ENCODE measurements at places on chromosomes 3 and 15.

GRCh38 chr15:86916671-86917360, 837.1 kb downstream of the AGBL1 start:
- H3K4me1 ChIP-seq, result peaks cover 2% of the 10 kb centered on the region
- no peak overlapping the region for H3K4me3 ChIP-seq
- no peaks in the 10 kb centered on the region for H3K36me3 ChIP-seq
- H3K27ac ChIP-seq, result no peak overlapping the region
- DNase-seq, result no peak
- H3K27me3 ChIP-seq, result no peaks in the 10 kb centered on the region

- H3K4me3 ChIP-seq, result peak overlapping the region; percentile 81
- DNase-seq, result no peak
- peaks cover 12% of the 10 kb centered on the region for H3K4me1 ChIP-seq
- H3K27ac ChIP-seq, result no peak overlapping the region
- H3K27me3 ChIP-seq, result no peaks in the 10 kb centered on the region
These were observed 966 bp downstream of the ALAS1 start for GRCh38 chr3:52198643-52199608.

- H3K4me1 ChIP-seq, result peaks cover 18% of the 10 kb centered on the region
- peaks cover 6% of the 10 kb centered on the region for H3K27me3 ChIP-seq
- DNase-seq, result no peak
- no peak overlapping the region for H3K27ac ChIP-seq
- H3K36me3 ChIP-seq, result no peaks in the 10 kb centered on the region
These were observed 2.5 kb downstream of the KLF13 start for GRCh38 chr15:31328969-31329639.

GRCh38 chr3:175869404-175869803, 1010.3 kb downstream of the NAALADL2 start:
- no peak overlapping the region for H3K27ac ChIP-seq
- no peaks in the 10 kb centered on the region for H3K4me1 ChIP-seq
- no peaks in the 10 kb centered on the region for H3K36me3 ChIP-seq
- DNase-seq, result no peak
- no peaks in the 10 kb centered on the region for H3K27me3 ChIP-seq
- H3K4me3 ChIP-seq, result no peak overlapping the region

DNA sequence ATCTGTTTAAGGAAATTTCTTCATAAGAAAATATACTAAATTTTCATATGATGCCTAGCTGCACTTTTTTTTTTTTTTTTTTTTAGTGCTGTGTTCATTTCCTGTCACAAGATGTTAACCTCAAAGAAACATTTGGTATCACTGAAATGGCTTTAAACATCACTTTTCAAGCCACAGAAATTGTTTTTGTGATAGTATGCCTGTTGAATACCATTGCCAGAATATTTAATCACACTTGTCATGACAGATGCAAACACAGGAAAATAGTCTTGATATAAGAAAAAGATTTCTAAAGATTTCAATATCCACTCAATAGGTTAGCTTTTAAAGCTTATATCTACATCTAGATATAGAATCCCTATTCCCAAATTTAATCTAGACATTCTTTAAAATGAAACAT, 608.5 kb upstream of the AGTR1 start:
- no peaks in the 10 kb centered on the region for H3K36me3 ChIP-seq
- H3K4me1 ChIP-seq, result no peaks in the 10 kb centered on the region
- no peak overlapping the region for H3K4me3 ChIP-seq
- DNase-seq, result no peak
- H3K27me3 ChIP-seq, result no peaks in the 10 kb centered on the region
- no peak overlapping the region for H3K27ac ChIP-seq

DNA sequence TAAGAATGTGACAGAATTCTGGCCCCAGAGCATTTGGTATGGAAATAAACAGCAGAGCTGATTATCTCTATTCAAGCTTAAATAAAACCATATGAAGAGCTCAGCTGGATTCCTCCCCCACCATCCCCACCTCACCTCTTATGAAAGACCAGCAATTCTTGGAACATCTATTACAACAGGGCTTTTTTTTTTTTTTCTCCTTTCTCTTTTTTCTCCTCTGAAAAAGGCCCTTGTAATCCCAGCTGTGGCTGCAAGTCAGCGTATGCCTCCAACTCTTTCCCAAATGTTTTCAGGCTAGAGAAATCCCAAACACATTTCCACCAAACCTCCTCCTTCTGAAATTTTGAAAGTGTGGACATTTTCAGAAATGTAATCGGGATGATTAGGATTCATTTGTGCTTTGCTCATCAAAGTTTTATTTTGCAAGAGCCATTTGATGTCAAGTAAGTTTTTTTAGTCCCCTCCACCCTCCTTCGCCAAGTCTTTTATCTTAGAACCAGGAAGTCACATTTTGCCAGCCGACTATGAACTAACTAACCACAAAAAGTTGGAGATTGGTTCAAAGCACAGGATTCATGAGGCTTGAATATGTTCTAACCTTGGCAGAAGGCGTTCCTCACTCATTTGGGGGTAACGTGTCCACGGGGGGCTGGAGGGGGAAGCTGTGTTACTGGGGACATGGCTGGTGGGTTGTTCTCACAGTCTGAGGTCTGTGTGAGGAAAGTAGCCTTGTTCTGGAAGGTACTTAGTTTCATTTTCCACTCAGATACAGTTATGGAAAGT, 142.0 kb upstream of the PDZRN3 start:
- no peak overlapping the region for H3K4me3 ChIP-seq
- H3K4me1 ChIP-seq, result peaks cover 15% of the 10 kb centered on the region
- no peaks in the 10 kb centered on the region for H3K36me3 ChIP-seq
- no peak overlapping the region for H3K27ac ChIP-seq

DNA sequence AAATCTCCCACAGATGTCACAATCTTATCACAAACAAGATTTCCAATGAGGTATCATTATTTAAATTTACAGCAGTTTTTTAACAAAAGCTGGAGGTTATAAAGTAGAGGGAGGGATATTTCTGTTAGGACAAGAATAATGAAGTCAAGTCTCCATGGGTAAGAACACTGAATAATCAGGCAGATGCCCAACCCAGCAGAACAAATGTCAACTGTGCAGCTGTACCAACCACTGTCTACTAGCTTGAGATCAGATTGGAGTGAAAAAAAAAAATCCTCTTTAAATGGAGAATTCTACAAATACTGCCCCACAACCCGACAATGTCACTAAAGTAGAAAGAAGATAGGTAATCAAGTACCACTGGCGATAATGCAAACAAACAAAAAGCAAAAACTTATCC, 30.3 kb downstream of the DHX36 start:
- H3K4me3 ChIP-seq, result no peak overlapping the region
- H3K36me3 ChIP-seq, result peaks cover 24% of the 10 kb centered on the region
- no peak overlapping the region for H3K27ac ChIP-seq
- H3K4me1 ChIP-seq, result no peaks in the 10 kb centered on the region
- no peaks in the 10 kb centered on the region for H3K27me3 ChIP-seq
- DNase-seq, result no peak

DNA sequence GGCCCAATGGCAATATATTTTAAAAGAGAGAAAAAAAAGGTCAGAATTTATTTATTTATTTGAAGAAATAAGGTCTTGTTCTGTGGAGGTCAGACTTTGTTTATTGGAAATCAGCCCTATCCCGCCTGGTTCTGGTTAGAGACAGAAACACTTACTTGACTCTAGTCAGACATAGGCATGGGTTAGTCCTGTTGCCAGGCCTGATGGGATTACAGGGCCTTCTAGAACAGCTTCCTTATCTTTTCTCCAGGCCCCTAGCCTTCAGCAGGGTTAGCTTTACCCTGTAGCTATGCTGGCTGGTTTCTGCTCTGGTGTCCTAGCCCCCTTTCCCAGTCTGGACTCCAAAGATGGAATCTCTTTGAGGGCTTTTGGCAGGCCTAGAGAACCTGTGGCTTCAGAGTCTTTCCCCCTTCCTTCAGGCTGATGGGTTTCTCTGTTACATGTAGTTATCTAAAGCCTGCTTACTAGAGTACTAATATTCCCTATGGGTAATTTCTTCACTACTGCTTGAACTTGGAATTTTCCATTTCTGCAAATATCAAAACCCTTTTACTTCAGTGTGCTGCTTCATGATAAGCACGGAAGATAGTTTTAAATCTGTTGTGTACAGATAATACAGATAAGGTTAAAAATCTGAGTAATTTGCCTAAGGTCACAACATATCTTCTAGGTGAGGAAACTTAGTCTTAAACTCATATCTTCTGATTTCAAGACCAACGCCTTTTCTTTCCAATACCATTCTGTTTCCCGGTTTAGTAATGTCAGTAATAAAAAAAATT, 10.6 kb downstream of the IREB2 start:
- H3K27me3 ChIP-seq, result no peaks in the 10 kb centered on the region
- H3K27ac ChIP-seq, result no peak overlapping the region
- H3K4me1 ChIP-seq, result no peaks in the 10 kb centered on the region
- peaks cover 21% of the 10 kb centered on the region for H3K36me3 ChIP-seq

DNA sequence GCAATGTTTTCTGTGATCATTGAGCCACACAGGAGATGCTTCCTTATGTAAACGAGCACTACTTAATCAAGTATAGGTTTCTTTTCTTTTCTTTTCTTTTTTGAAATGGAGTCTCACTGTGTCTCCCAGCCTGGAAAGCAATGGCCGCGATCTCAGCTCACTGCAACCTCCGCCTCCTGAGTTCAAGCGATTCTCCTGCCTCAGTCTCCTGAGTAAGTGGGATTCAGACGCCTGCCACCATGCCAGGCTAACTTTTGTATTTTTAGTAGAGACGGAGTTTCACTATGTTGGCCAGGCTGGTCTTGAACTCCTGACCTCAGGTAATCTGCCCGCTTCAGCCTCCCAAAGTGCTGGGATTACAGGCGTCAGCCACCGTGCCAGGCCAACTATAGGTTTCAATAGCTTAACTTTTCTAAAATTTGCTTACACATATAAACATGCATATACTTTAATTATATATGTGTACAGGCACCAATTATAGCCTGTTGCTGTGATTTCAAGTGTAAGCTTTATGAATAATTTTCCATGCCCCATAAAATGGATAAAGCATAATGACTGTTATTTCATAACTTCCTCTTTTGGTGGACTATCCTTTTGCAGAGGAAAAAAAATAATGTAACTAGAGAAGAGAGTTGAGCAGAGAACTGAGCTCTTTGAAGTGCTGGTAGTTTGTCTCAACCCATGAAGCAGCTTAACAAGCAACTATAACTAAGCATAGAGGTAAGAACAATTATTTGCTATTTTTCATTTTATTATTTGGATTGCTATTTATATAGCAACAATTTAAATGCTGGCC, 24.8 kb upstream of the MBNL1 start:
- no peaks in the 10 kb centered on the region for H3K27me3 ChIP-seq
- H3K4me1 ChIP-seq, result no peaks in the 10 kb centered on the region
- DNase-seq, result no peak
- no peaks in the 10 kb centered on the region for H3K36me3 ChIP-seq
- H3K4me3 ChIP-seq, result no peak overlapping the region
- no peak overlapping the region for H3K27ac ChIP-seq

GRCh38 chr3:138362538-138362937, 14.2 kb downstream of the MRAS start:
- no peaks in the 10 kb centered on the region for H3K36me3 ChIP-seq
- H3K27me3 ChIP-seq, result no peaks in the 10 kb centered on the region
- no peak overlapping the region for H3K27ac ChIP-seq
- DNase-seq, result no peak
- no peaks in the 10 kb centered on the region for H3K4me1 ChIP-seq

All from H1 (cell line).